ENCODE measurements at places on chromosomes 6 and 20.

- DNase-seq: no peak
These were observed 236.4 kb upstream of the RIMS1 start for GRCh38 chr6:71649915-71650314.

GRCh38 chr6:150204705-150205472, 62.0 kb downstream of the PPP1R14C start:
- DNase-seq: peak; percentile 60

DNA sequence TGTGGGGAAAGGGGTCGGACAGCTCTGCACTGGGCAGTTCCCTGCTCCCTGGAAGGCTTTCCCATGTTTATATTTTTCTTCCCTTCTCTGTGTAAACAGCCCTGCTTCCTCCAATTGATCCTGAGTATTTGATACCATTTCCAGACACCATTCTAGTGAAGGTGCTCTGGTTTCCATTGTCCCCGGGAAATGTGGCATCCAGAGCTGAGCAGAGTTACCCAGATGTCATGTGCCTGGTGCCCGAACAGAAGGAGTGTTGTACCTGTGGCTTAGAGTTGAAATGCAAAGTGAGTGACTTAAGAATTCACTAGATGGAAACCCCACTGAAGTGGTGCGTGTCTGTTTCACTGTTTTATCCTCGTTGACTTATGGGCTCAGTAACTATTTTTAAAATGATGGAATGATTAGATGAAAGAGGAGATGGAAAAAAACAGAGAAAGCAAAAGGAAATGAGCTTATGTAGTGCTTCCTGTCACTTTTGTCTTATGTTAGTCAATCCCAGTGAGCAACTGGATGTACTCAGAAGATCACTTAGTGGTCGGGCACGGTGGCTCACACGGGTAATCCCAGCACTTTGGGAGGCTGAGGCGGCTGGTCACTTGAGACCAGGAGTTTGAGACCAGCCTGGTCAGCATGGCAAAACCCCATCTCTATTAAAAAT, 83.8 kb downstream of the SASH1 start:
- DNase-seq: no peak

DNA sequence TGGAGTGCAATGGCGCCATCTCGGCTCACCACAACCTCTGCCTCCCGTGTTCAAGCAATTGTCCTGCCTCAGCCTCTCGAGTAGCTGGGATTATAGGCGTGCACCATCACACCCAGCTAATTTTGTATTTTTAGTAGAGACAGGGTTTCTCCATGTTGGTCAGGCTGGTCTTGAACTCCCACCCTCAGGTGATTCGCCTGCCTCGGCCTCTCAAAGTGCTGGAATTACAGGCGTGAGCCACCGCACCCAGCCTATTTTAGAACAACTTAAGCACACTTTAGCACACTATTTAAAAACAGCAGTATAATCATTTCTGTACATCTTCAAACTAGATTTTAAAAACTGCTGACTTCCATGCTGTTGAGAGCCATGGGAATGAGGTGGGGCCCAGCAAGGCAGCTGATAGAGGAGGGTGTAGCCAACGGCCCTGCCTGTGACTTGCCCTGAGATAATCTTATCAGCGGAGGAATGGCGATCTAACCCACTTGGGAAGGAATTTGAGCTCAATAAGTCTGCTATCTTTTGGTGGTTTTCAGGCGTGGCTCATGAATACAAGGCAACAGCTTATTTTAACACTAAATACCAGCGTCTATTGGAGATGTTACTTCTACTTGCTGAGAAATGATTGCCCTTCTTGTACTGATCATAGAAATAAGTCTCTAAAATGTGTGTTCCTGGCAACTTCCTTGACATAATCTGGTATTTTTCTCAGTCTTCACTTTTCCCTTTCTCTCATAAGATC, 12.1 kb downstream of the ZDHHC14 start:
- DNase-seq: peak; percentile 57

GRCh38 chr6:166776571-166776970, 149.5 kb upstream of the RPS6KA2 start:
- no peak for DNase-seq

DNA sequence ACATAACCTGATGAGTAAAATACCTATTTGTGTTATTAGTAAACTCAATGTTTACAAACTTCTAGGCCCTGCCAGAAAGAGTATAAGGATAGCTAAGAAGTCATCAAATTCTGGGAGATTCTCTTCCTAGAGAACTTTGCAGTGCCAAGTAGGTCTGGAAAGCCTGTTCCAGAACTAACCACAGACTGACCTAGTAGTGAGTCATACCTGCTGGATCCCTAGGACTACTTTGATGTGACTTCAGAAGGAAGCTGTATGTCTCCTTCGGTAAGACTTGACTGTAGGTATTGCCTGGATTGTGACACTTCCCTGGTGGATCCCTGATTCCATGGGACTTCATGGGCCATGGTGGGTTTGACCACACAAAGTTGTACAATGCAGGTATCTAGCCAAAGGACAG, 131.7 kb downstream of the DNAH8 start:
- DNase-seq: no peak

DNA sequence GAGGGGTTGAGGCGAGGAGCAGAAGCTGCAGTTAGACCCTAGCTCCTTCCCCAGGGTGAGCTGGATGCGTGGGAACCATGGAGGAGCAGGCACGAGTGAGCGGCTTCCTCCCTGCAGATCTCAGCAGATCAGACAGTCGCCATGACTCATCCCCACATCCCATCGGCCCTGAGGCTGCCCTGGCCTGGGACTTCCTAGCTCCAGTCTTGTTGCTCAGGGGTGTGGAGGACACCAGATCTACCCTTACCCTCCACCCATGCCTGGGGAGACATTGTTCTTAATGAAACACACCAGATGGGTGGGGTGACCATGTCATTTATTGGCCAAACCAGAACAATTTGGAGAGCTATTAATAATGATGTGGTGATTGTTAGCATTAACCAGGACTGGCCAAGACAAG, 36.3 kb upstream of the TGM2 start:
- no peak for DNase-seq

- DNase-seq: no peak
These were observed at the start of gene AIG1 for GRCh38 chr6:143060806-143061596. Gene AIG1 (plus strand): TSS chr6:143060889. CDS start chr6:143060926, 37 bp downstream.

DNA sequence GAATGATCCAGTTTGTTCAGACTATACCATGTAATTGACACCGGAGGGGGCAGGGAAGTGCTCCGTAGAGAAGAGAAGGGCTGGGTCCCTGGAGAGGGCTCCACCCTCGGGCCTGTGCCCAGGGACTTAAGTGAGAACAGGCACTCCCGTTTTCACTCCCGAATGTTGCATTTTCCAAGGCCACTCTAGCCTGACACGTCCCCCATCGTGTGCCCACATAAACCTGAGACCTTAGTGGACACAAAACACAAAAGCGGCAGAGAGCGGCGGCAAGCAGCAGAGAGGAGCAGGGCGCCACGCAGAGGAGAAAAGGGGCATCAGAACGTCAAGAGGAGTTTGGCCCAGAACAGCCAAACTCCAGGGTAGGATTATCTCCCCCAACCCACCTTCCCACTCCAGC, 1405.1 kb downstream of the GRIK2 start:
- no peak for DNase-seq

DNA sequence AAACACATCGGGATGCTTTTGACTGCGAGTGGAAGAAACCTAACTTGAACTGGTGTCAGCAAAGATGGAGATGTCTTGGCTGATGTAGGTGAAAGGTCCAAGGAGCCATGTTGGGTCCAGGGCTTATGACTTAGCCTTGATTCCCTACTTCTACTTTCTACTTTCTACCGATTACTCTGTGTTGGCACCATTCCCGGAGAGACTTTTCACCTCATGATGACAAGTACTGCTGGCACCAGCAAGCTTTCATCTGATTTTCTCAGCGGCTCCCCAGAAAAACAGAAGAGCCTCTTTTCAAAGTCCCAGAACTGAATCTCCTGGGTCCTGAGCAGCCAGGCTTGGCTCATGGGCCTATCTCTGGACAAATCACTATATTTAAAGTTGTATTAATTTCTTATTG, 4.9 kb upstream of the EDN3 start:
- no peak for DNase-seq

DNA sequence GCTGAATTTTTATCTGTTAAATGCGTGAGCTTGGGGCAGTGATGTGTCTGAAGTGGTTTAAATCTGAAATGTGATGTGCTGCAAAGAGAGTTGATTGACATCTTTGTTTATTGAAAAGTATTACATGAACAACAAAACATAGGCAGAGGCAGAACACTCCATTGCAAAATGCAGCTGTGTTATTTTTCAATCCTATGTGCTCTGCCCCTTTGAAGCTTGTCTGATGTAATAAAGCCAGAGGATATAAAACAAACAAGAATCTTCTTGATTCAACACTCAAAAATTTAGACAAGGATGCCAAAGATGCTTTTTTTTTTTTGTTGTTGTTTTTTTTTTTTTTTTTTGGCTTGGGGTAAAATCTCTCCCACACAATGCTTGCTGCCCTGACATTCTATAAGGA, 482.4 kb upstream of the MMS22L start:
- DNase-seq: no peak

GRCh38 chr6:56949925-56950495, 4.9 kb upstream of the BEND6 start:
- no peak for DNase-seq

DNA sequence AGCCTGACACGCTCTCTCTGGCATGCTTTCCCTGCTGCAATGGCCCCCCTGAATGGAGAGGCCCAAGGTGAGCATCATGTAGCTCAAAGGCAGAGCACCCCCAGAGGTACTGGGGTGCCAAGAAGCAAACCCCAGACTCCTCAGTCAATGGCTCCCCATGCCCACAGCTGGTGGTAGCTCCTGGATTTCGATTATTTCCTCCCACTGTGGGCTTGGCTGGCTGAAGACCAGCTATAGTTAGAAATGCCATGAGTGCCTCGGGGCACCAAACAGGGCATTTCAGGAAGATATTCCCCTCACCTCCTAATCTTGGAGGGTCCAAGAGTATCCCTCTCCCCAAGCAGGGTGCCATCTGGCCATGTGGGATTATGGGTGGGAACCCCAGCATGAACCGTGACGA, 16.8 kb downstream of the MAP1LC3A start:
- no peak for DNase-seq

GRCh38 chr6:36839749-36840431, 646 bp upstream of the CPNE5 start:
- DNase-seq: no peak

- no peak for DNase-seq
These were observed 5.6 kb downstream of the FBXO9 start for GRCh38 chr6:53070806-53071205.

DNA sequence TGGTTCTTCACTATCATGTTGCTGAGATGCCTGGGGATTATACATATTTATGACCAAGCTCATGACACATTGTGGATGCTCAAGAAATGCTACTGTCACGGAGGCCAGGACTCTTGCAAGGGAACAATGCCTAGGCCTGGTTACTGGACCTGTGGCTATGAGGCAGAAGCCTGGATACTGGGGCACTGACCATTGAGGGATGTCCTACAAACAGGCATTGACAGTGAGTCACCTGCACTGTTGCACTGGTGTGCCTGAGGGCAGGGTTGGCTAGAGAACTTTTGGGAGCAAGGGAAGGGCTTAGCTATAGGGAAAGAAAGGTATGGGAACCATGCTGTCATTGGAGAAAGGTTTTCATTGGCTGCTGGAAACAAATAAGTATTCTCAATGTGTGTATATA, 313.1 kb upstream of the SUPT3H start:
- DNase-seq: no peak

GRCh38 chr20:40931410-40932044, 97.1 kb upstream of the TOP1 start:
- DNase-seq: no peak

DNA sequence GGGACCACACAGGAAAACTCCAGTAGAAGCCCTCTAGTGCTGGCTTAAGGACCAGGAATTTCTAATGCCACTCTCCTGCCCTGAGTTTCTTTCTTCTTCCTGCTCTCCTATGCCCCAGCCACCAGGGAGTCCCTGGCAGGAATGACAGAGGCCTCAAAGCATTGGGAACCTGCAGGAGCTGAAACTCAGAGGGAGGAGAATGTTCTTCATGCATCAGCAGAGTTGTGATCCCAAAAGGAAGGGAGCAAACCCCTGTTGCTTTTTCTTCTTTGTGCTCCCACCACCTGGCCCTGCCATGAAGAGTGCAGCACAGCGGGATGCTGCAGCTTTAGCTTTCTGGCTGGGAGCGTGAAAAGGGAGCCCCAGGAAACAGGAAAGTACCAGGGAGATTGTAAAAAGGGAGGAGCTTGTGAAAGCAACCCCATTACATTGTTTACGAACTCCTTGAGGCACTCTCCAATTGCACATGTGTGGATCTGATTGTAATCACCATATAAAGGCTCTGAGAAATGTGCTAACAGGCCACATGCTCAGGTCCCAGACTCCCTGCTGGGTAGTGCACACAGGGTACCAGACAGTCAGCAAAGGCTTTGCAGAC, 34.7 kb upstream of the FKBP1A start:
- DNase-seq: no peak

- DNase-seq: no peak
These were observed 712.8 kb upstream of the HS3ST5 start for GRCh38 chr6:115055579-115055978.

GRCh38 chr6:166306378-166307081, 1.7 kb downstream of the PRR18 start:
- DNase-seq: no peak

DNA sequence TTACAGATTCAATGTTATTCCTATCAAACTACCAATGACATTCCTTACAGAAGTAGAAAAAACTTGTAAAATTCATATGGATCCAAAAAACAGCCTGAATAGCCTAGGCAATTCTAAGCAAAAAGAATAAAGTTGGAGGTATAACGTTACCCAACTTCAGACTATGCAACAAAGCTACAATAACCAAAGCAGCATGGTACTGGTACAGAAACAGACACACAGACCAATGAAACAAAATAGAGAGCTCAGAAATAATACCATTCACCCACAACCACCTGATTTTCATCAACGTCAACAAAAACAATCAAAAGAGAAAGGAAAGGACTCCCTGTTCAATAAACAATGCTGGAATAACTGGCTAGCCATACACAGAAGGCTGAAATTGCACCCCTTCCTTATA, 17.2 kb upstream of the PLN start:
- DNase-seq: no peak

- DNase-seq: no peak
These were observed 156.4 kb upstream of the DTNBP1 start for GRCh38 chr6:15819226-15819625.

- DNase-seq: no peak
These were observed 710 bp upstream of the ZNF343 start for GRCh38 chr20:2509468-2509781.

DNA sequence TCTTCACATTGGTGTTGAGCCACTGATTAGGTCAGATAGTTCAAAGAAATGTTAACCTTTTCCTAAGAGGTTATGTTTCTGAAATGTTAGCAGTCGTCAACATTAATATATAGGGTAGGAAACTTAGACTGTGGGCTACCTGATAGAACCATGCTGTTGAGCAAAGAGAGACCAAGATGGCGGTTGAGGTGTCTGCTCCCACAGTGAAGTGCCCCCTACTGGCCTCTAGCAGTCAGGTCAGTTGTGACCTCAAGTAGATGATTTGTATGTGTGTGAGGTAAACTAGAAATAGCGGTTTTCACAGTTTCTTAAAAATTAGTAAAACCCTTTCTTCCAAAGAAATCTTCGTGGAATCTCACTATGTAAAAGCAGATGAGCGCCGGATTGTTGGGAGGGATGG, 40.3 kb downstream of the MTHFD1L start:
- DNase-seq: no peak

- DNase-seq: no peak
These were observed 59.9 kb downstream of the NUDT3 start for GRCh38 chr6:34332251-34333198.

- no peak for DNase-seq
These were observed 41.8 kb upstream of the FUT9 start for GRCh38 chr6:95973976-95974375.

- no peak for DNase-seq
These were observed 74.4 kb downstream of the ITCH start for GRCh38 chr20:34437330-34437986.
